ENCODE measurements at places on chromosomes 5 and 9. TPM values are rescaled to one million over a fixed set of nuclear protein-coding genes. Genes with fewer than 3 reads are reported as not detected.

Gene TRIM52
- total RNA-seq: 9.2 TPM

Gene TMEM174
- not detected for total RNA-seq

Gene OR1J2
- total RNA-seq: not detected

Gene B4GALT1
- total RNA-seq: 43.6 TPM

Gene LHX6
- 6.1 TPM for total RNA-seq

Gene GADD45G
- 47.6 TPM for total RNA-seq

Gene ADAMTS2
- total RNA-seq: 3.7 TPM
